ENCODE measurements at places on chromosomes 11 and 22. TPM values are rescaled to one million over a fixed set of nuclear protein-coding genes. Genes with fewer than 3 reads are reported as not detected.
A peak's percentile ranks its signal among the peaks of the same experiment; 100 is the strongest.

GRCh38 chr22:45740236-45740635 is 68.6 kb downstream of the ATXN10 start:
- H3K4me1 ChIP-seq = peaks cover 22% of the 10 kb centered on the region
- DNase-seq = no peak
- no peak overlapping the region for H3K4me3 ChIP-seq
- peaks cover 87% of the 10 kb centered on the region for H3K36me3 ChIP-seq

DNA sequence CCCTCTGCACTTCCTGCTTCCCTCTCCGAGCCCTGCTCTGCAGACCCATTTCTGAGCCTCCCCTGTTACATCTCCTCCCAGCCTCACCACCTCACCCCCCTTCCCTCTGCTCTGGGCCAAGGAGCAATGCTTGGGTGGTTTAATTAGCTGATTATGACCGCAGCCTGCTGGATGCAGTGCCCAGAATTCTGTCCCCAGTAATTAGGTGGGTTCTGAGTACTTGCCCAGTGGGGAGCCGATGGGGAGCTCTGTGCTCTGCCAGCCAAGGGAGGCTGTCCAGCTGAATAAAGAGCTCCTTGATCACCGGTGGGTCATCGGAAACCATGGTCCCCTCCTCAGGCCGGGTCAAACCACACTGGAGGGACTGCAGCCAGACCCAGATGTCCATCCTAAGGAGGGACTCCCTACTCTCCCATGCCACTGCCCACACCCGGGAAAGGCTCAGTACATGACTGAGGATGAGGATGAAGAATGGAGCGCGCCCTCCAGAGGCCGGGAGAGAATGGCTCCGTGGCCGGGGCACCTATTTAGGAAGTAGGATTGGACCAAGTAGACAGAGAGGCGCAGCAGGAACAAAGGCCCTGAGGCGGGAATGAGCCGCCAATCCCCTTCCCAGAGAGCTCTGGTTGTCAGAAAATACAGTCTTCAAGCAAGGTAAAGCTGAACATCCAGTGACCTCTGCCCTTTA is 9.1 kb downstream of the ARRB1 start:
- peaks cover 28% of the 10 kb centered on the region for H3K4me1 ChIP-seq
- no peaks in the 10 kb centered on the region for H3K27me3 ChIP-seq
- peaks cover 11% of the 10 kb centered on the region for H3K36me3 ChIP-seq
- no peak for DNase-seq

The PIWIL4 gene
- total RNA-seq = not detected

DNA sequence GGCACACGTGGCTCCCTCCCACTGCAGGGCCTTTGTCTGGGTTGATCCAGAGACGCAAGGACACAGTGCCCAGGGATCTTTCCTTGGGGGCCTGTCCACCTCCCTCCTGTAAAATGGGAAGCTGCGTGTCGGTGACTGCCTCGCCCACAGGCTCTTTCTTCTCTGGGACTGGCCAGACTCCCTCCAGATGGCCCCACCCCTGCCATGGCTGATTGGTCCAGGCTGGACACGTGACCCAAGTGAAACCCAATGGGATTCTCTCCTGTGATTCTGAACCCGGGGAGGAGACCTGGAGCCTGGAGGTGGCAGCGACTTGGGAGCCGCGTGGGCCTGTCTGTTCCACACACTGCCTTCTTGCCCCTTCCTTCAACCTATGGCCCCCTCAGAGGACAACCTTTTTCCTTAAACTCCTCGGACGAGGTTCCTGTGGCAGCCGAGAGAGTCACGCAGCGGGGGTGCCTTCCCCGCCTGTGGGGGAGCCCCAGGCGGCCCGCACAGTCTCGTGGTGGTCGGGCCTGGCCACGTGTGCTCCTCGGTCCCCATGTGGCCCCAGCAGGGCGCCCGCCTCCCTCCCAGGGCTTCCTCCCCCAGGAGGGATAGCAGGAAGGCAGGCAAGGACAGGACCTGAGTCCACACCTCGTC is 12.4 kb upstream of the MPPED1 start:
- H3K4me3 ChIP-seq = no peak overlapping the region
- peaks cover 5% of the 10 kb centered on the region for H3K4me1 ChIP-seq
- H3K27me3 ChIP-seq = peaks cover 78% of the 10 kb centered on the region
- no peak for DNase-seq

DNA sequence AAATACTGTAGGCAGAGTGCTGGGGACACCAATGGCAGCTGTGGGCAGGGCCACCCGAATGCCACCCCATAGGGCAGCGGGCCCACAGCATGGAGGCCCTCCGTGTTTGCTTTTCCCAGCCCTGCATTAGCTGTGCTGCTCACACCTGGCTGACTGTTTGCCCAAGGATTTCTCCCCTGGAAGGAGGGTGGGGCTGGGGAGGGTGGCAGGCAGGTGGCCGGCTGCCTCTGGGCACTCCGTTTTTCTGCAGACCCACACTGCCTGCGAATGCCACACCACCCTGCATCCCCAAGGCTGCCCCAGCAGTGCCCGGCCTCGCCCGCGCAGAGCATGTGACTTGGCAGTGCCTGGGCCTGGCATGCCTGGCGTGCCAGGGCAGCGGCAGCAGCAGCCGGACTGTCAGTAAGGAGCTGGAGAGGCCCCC is 19.6 kb downstream of the DAGLA start:
- peak; percentile 63 for DNase-seq
- H3K4me1 ChIP-seq = peaks cover 40% of the 10 kb centered on the region
- H3K36me3 ChIP-seq = no peaks in the 10 kb centered on the region
- H3K4me3 ChIP-seq = no peak overlapping the region

The EED gene
- 22.9 TPM for total RNA-seq

The OR52E6 gene
- not detected for total RNA-seq

The SSTR3 gene
- not detected for total RNA-seq

GRCh38 chr11:2259897-2260451 is 10.4 kb downstream of the ASCL2 start:
- no peaks in the 10 kb centered on the region for H3K27me3 ChIP-seq
- H3K27ac ChIP-seq = no peak overlapping the region
- no peak for DNase-seq
- H3K4me1 ChIP-seq = peaks cover 7% of the 10 kb centered on the region
- H3K4me3 ChIP-seq = no peak overlapping the region
- H3K36me3 ChIP-seq = no peaks in the 10 kb centered on the region

GRCh38 chr22:36610056-36610455 is 81.1 kb upstream of the EIF3D start:
- peaks cover 94% of the 10 kb centered on the region for H3K27me3 ChIP-seq
- H3K4me3 ChIP-seq = no peak overlapping the region
- no peak overlapping the region for H3K27ac ChIP-seq
- DNase-seq = no peak
- no peaks in the 10 kb centered on the region for H3K36me3 ChIP-seq
- H3K4me1 ChIP-seq = no peaks in the 10 kb centered on the region

GRCh38 chr11:15150507-15150906 is 35.8 kb downstream of the INSC start:
- no peak for DNase-seq
- no peak overlapping the region for H3K27ac ChIP-seq
- H3K4me3 ChIP-seq = no peak overlapping the region
- peaks cover 11% of the 10 kb centered on the region for H3K36me3 ChIP-seq

GRCh38 chr22:17501679-17502285 is 61.5 kb upstream of the SLC25A18 start:
- H3K36me3 ChIP-seq = no peaks in the 10 kb centered on the region
- H3K4me1 ChIP-seq = peaks cover 13% of the 10 kb centered on the region
- DNase-seq = peak; percentile 79
- no peak overlapping the region for H3K27ac ChIP-seq
- no peaks in the 10 kb centered on the region for H3K27me3 ChIP-seq
- H3K4me3 ChIP-seq = no peak overlapping the region

GRCh38 chr11:8004008-8004407 is 16.9 kb downstream of the EIF3F start:
- H3K27ac ChIP-seq = no peak overlapping the region
- H3K36me3 ChIP-seq = peaks cover 13% of the 10 kb centered on the region
- no peaks in the 10 kb centered on the region for H3K4me1 ChIP-seq

- H3K4me1 ChIP-seq = peaks cover 18% of the 10 kb centered on the region
- peak; percentile 99 for DNase-seq
- peaks cover 37% of the 10 kb centered on the region for H3K36me3 ChIP-seq
Observed at GRCh38 chr11:57667736-57668433, at the start of gene ZDHHC5. TSS of gene ZDHHC5 (plus strand) at chr11:57668114. CDS start at chr11:57673091, 4,977 bp downstream.

DNA sequence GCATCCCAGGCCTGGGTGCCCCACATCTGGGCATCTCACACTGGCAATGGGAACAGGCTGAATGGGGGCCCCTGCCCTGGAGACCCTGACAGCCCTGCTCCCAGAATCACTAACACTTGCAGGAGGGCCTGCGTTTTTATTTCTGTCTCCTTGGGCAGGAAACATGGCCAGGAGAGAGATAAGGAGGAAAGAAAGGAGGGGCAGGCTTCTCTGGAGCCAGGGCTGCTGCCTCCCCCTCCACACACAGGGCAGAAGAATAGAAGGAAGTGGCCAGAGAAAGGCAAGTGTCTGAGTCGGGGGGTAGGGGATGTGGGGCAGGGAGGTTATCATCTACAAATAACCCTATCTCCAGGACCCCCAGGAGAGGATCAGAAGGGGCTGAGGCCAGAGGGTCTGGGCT is 25.5 kb upstream of the TSPAN18 start:
- H3K4me3 ChIP-seq = no peak overlapping the region
- H3K27me3 ChIP-seq = peaks cover 23% of the 10 kb centered on the region
- H3K4me1 ChIP-seq = no peaks in the 10 kb centered on the region
- H3K27ac ChIP-seq = no peak overlapping the region
- H3K36me3 ChIP-seq = no peaks in the 10 kb centered on the region

DNA sequence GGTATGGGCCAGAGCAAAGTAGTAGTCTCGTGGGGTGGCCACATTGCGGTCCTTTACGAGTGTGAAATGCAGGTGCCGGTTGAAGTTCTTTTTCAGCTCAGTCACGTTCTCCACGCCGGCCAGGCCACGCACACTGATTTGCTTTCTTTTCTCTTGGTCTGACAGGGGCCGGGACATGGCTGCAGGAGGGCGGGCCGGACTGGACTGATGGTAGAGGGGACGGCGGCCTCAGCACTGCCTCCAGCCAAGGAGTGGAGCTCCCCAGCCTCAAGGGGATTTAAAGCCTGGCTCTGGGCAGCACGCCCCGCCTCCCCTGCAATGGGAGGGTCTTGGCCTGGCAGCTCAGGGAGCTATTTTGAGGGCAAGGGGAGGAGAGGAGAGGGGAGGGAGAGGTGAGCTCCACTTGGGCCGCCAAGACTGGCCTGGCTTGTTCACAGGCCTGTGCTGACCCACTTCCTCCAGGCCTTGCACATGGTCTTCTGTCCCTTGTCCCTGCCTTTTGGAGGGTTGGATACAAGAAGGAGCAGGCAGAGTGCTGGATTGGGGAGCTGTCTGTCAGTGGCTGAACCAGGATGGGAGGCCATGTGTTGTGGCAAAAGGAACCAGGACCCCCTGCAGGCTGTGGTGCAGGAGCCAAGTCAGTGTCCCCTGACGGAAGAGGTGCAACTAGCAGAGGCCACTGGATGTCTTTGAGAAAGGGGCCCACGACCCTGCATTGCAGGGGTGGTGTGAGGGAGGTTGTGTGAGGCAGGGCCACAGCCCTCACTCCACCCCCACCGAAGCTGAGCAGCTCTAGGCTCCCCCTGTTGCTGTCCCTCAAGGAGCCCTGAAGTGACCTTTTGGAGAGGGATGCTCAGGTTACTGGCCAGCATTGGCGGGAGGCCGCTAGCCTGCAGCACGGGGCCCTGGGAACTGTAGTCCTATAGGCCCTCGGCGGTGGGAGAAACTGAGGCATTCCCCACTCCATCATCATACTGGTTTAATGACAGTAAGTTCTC is at the start of gene PYGM:
Gene PYGM, minus strand, starts transcription at position 253 of the 998 bp plus-strand sequence. Its CDS starts 76 bp downstream, at position 177.
- peak within 1 kb of the TSS; percentile 64 for H3K27ac ChIP-seq
- no peak for DNase-seq
- no peaks in the 10 kb centered on the region for H3K27me3 ChIP-seq
- H3K4me3 ChIP-seq = no peak within 1 kb of the TSS

The CBX7 gene
- 5.3 TPM for total RNA-seq

DNA sequence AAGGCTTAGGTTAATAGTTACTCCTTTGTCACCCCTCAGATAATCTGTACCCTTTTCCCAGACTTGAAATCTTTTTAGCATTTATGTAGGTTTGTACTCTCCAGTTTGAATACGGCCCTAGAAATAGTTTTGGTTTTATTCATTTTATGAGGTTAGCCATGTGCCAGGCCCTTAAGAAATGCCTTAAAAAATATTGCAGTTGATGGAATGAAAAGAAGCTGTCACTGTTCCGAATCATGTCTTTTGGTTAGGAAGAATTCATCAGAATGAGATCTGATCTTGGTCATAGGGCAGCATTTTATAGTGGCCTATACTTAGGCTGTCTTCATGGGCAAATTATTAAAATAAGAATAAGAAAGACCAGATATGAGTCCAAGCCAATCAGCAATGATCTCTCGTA is 14.8 kb upstream of the PRSS23 start:
- no peaks in the 10 kb centered on the region for H3K36me3 ChIP-seq
- no peak for DNase-seq
- H3K27me3 ChIP-seq = no peaks in the 10 kb centered on the region
- no peak overlapping the region for H3K27ac ChIP-seq
- H3K4me1 ChIP-seq = peaks cover 22% of the 10 kb centered on the region

- H3K36me3 ChIP-seq = no peaks in the 10 kb centered on the region
- DNase-seq = no peak
- no peaks in the 10 kb centered on the region for H3K4me1 ChIP-seq
- no peak overlapping the region for H3K27ac ChIP-seq
- no peaks in the 10 kb centered on the region for H3K27me3 ChIP-seq
- no peak overlapping the region for H3K4me3 ChIP-seq
Observed at GRCh38 chr11:64990222-64990923, 6.4 kb downstream of the BATF2 start.

GRCh38 chr11:6269994-6270393 is 10.4 kb downstream of the CCKBR start:
- H3K27me3 ChIP-seq = peaks cover 21% of the 10 kb centered on the region
- no peaks in the 10 kb centered on the region for H3K4me1 ChIP-seq
- H3K27ac ChIP-seq = no peak overlapping the region
- no peak overlapping the region for H3K4me3 ChIP-seq
- DNase-seq = no peak
- no peaks in the 10 kb centered on the region for H3K36me3 ChIP-seq

- H3K27me3 ChIP-seq = no peaks in the 10 kb centered on the region
- H3K4me3 ChIP-seq = no peak overlapping the region
- H3K27ac ChIP-seq = peak overlapping the region; percentile 83
- H3K4me1 ChIP-seq = peaks cover 24% of the 10 kb centered on the region
Observed at GRCh38 chr22:45934168-45934564, 42.8 kb downstream of the WNT7B start.

The OR10V1 gene
- not detected for total RNA-seq

Measured in MCF 10A (cell line).